ENCODE measurements at places on chromosomes 2 and 18.
A peak's percentile ranks its signal among the peaks of the same experiment; 100 is the strongest.

DNA sequence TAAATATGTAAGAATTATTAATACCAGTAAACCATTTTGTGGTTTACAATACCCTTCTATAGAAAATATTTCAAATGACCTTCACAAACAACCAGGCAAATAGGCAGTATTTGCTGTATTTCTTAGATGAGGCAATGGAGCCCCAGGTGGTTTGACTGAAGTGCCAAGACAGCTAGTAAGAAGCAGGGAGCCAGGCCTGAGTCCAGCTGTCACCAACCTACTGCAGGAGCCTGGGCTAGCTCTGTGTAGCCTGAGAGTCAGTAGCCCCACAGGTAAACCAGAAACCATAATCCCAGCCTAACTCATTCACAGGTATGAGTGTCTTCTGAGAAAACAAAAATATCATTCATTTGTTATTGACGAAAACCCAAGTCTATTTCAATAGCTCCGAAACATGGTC lies 45.6 kb downstream of the TRIB2 start:
- no peak for DNase-seq

GRCh38 chr2:5074733-5075132 lies 617.5 kb upstream of the SOX11 start:
- DNase-seq = no peak

DNA sequence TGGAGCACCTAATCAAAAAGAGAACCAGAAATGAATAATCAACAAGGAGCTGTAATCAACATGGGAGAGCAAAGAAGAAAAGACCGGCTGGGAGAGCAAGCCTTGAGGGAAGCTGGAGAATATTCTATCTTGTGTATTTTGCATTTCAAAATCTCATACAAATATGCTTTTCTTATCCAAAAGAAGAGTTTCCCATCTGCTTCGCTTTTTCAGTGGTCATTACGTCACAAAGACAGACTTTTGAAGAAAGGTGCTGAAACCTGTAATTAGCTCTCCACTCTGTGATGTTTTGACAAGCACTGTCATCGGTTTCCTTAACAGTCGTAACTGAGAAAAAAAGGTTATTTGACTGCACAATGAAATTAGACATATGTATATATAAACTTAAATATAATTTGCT lies 139.1 kb upstream of the TACR1 start:
- DNase-seq = no peak

DNA sequence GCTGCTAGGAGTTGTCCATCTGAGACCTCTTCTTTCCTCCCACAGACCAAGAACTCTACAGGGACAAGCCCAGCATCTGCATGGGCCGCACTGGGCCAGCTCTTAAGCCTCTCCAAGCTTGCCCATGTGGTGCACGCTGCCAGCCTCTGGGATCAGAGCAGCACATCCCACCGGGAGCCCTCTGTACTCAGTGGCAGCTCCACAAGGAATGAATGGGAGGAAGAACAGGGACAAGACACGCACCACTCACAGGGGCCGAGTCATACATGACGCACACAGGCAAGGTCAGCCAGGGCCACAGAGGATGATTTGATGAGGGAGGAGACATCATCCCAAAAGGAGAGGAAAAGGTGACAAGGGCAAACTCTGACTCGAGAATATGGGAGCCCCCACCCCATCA lies 268.3 kb downstream of the KLHL29 start:
- no peak for DNase-seq

DNA sequence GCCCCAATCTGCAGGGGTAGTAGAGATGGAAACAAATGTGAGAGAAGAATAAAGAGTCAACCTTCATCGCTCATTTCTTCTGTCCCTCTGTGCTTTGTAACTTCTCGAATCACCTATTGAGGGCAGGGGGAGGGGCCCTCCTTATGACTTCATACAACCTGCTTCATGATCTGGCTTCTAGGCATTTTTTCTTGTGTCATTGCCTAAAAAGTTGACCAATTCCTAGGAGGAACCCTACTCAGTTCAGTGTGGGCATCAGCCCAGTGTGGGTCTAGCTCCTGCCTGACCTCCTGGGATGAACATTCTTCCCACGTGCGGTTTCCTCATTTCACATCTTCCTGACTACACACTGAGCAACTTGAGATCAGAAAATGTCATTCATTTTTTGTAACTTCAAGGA lies 46.3 kb upstream of the CREB1 start:
- no peak for DNase-seq

DNA sequence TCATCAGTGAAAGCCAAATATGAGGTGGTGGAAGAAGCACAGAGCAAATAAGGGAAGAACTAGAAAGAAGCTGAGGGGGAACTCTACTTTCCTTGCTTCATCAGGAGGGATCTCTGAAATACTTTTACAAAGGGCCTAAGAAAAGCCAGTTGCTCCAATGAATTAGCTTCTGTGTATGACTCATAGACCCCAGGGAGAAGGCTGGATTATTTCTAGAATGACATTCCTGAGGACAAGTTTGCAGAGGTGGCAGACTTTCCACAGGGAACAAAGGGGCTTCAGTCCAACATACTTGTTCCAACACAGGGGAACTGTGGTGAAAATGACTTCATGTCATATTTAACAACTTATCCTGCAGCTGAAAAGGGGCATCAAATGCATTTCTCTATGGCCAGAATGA lies 29.0 kb downstream of the DOK1 start:
- no peak for DNase-seq

DNA sequence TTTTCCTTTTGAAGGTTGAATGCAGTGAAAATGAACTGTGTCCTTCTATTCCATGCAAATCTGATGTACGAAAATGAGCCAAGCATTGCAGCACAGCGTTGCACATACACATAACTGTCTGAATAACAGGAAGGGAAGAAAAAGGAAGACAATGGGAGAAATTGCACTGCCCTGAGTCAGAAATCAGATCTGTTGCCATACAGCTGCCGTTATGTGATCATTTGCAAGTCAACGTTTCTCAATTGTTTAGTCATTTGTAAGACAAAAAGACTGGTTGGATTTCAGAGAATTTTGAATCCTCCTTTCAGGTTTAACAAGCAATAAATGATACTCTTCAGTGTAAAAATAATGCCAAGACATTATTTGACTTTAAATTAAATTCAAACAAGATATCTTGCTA lies 284.1 kb downstream of the DSEL start:
- DNase-seq = no peak

DNA sequence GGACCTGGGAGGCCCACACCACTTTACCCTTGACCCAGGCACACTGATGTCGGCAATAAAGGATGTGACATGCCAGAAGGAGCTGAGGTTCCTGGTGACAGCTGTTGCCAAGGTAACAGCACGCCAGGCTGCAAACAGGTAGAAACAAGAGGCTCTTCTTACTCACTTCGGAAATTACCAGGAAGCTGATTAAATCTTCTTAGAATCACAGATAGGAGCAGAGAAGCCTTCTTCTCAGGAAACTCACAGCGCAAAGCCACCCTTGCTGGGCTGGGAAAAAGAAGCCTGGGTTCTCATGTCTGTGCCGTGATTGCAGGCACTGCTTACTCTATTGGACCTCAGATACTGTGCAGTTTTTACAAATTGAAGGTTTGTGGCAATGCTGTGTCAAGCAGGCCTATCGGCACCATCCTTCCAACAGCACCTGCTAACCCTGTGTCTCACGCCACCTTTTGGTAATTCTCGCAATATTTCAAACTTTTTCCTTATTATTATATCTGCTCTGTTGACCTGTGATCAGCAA lies 61.0 kb upstream of the TAF1B start:
- DNase-seq = peak; percentile 82

DNA sequence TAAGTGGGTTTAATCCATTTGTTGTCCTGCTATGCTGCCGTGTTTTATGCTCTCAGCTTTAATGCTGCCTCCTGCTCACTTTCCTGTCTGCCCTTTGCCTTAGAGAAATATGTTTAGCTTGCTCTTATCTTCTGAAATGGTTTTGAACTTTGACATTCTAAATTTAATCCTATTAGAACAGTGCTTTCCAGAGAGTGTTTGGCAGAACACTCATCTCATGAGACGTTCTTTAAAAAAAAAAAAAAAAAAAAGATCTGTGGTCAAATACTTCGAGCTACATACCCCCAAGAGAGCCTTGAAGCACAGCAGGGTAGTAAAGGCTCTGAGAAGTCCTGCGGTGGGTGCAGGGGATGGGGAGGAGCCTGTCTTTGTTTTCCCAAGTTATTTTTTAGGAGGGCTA lies 161.3 kb downstream of the SPP2 start:
- DNase-seq = no peak

Data from activated CD4-positive, alpha-beta T cell treated with anti-CD3 and anti-CD28 coated beads, Interleukin-2, amount 50 U/mL, for 48 hours (primary cell).